ENCODE measurements at places on chromosomes 3 and 15.

GRCh38 chr15:76065245-76065644, 5.5 kb downstream of the TMEM266 start:
- DNase-seq = no peak

GRCh38 chr3:71066356-71066755, 517.2 kb downstream of the FOXP1 start:
- no peak for DNase-seq

- DNase-seq = no peak
Measured at GRCh38 chr15:51202783-51203182, 108.1 kb upstream of the TNFAIP8L3 start.

DNA sequence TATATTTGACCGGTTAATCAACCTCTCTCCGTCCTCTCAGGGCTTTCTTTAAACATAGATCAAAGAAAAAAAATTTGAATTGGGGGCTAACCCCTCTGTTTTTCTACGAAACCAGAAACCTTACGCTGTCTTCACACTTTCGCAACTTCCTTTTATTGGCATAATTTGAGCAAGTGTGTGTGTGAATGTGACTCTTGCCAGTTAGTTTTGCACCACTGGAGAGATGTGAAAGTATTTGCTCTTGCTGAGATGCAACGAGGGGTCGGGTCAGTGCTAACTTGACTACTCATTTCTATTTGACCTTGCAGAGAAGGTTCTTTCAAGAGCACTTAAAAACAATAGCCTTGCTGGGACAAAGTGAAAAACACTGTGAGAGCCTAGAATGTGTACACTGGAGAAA, 81.2 kb downstream of the FAM43A start:
- no peak for DNase-seq

DNA sequence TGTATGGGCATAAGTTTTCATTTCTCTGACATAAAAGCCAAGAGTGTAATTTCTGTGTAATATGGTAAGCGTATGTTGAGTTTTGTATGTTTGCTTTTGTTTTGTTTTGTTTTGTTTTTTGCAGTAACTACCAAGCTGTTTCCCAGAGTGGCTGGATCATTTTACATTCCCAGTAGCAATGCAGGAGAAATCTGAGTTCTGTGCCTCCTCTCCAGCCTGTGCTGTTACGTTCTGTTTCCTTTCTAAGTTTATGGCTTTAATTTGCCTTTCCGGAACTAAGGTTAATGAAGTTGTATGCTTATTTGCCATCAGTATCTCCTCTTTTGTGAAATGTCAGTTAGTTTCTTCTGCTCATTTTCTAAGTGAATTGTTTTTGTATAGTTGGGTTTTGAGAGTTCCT, 307.8 kb downstream of the GABRG3 start:
- DNase-seq = no peak

GRCh38 chr15:25693321-25694238, 169.5 kb downstream of the ATP10A start:
- peak; percentile 21 for DNase-seq

- no peak for DNase-seq
Measured at GRCh38 chr15:76158226-76158625, 98.4 kb downstream of the TMEM266 start.

- no peak for DNase-seq
Measured at GRCh38 chr15:42199126-42199525, 9.0 kb downstream of the VPS39 start.

DNA sequence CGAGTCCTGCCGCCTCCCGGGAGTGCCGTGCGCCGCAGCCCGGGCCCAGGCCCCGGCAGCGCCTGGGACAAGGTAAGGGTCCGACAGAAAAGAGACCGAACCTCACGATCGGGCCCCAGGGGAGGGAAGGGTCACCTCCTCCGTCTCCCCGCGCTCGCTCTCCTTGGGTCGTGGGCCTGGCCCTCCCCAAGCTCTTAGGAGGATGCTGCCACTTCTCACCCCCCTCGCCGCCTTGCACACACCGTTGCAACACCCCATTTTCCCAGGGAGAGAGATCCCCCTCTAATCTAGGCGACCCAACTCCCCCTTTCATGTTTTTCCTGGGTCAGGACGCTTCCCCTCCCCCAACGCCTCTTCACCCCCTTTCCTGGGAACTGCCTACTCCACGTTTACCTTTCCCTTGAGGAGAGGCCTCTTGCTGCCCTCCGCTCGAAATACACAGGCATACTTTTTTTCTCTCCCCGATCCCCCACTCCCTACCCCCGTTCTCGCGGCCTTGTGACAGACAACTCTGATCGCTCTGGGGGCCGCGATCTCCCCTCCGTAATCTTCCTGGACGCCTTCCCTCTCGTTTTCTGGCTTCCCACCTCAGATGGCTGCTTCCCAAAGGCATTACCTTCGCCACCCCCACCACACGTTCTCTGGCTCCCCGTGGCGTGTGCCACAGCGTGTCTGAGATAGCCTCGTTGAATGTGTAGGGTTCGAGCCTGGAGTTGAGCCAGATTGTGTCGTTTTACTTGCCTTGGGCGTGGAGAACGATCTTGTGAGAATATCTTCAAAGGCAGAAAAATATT, 688 bp downstream of the SETD5 start:
- DNase-seq = peak; percentile 32

DNA sequence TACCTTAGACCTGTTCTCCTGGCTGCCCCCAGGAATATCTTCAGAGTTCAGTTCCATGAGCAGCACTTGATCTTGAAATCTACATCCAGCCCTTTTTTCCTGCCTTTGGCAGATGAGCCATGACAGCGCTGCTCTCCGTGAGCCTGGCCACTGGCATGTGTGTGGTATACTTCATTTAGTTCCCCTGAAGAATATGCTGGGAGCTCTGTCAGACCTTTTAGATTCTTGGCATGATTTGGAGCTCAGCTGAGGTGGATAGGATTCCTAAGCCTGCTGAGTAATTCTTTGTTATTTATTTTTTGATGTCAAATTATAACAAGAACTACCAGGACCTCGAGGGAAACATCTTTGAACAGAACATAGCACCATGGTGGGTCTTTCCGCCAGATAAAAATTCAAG, 121.7 kb downstream of the EDEM1 start:
- no peak for DNase-seq

GRCh38 chr3:146159616-146160320, 1.2 kb downstream of the PLOD2 start:
- DNase-seq = no peak

DNA sequence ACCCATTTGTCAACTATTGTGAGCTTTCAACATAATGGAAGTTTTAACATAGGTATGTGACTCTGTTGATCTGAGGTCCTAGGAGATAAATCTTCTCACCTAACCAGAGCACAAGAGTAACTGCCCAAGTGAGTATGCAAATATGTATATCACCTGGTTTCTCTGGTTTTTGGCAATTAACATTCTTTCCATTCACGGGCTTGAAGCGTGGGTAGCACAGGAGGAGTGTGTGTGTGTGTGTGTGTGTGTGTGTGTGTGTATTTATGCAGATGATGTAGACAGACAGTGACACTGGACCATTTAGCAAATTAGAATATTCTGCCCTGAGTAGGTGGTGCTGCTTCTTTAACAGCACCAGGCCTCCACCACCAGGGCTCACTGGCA, 15.0 kb downstream of the EPHB1 start:
- no peak for DNase-seq

DNA sequence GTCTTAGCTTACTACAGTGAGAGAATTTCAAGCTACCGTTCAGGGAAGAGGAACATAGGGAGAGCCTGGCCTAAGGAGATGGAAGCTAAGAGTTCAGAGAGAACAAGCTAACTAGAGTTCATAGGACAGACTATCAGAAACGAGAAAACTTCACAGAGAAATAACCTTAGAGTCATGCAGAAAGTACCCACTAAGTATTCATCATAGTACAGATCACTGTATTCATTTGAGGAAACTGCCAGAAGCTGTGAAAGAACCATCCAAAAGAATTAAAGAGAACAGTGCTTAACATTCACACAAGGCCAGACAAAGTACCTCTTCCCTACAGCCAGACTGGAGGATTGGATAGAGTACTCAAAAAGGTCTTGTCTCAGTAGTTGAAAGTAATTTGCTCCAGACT, 15.2 kb upstream of the GBE1 start:
- no peak for DNase-seq

- DNase-seq = no peak
Measured at GRCh38 chr15:56812221-56812620, 78.9 kb upstream of the ZNF280D start.
